Suprapubic skin (tissue), 4 donors: ENCODE measurements at places on chromosomes 12 and 14.
A peak's percentile ranks its signal among the peaks of the same experiment; 100 is the strongest.

GRCh38 chr14:85533861-85534291 is 3.9 kb downstream of the FLRT2 start:
- H3K27me3 ChIP-seq: no peaks in the 10 kb centered on the region
- DNase-seq: no peak
- H3K4me1 ChIP-seq: peaks cover 59% of the 10 kb centered on the region
- peak overlapping the region; percentile 78 for H3K4me3 ChIP-seq

- no peak overlapping the region for H3K4me3 ChIP-seq
- no peak overlapping the region for H3K27ac ChIP-seq
- DNase-seq: no peak
- no peaks in the 10 kb centered on the region for H3K36me3 ChIP-seq
- H3K27me3 ChIP-seq: peaks cover 44% of the 10 kb centered on the region
Measured at GRCh38 chr12:122200541-122201175, 2.9 kb upstream of the B3GNT4 start.

DNA sequence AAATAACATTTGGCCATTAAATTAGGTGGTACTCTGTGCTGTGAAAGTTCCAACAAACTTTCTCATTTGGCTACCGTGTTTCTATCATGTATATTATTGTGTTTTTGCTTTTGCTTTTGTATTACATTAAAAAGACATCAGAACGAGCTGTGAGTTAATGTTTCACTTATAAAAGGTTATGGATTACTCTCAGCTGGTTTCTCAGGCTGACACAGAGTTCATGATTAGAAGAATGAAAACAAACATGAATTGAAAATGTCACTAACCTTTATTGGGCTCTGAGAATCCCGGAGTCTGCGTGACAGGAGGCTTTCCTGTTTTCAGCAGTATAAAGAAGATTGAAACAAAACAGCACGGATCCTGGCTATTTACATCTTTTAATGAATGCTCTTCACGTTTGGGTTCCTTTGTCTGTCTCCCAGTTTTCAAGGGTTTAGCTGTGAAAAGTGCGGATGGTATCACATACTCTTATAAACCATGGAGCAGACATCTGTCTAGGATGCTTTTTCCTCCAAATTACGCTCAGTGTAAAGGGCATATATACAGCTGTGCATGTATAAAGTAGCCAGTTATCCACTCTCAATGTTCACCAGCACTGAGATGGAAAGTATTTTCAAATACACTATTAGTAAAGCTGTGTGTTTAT is 153.6 kb downstream of the PTCSC3 start:
- H3K4me1 ChIP-seq: no peaks in the 10 kb centered on the region
- no peaks in the 10 kb centered on the region for H3K27me3 ChIP-seq
- no peak overlapping the region for H3K4me3 ChIP-seq
- no peaks in the 10 kb centered on the region for H3K36me3 ChIP-seq
- no peak overlapping the region for H3K27ac ChIP-seq
- DNase-seq: no peak

DNA sequence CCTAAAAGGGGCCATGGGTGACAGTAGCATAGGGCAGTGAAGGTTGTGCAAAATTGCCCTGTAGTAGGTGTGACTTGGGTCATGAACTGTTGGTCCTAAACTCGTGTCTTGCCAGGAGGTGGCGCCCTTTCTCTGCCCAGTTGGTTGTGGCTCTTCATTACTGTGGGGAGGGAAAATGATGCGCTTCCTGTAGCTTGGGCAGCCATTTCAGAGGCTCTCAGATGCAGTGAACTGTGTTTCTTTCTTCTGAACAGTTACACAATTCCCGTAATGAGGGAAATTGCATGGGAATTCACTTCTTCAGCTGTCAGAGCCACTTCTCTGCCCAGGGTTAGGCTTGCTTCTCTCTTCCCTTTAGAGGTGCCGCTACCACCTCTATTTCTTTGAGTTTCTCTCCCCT is 148.1 kb upstream of the NRXN3 start:
- H3K27me3 ChIP-seq: no peaks in the 10 kb centered on the region
- DNase-seq: no peak
- no peaks in the 10 kb centered on the region for H3K36me3 ChIP-seq
- no peak overlapping the region for H3K4me3 ChIP-seq
- no peak overlapping the region for H3K27ac ChIP-seq

DNA sequence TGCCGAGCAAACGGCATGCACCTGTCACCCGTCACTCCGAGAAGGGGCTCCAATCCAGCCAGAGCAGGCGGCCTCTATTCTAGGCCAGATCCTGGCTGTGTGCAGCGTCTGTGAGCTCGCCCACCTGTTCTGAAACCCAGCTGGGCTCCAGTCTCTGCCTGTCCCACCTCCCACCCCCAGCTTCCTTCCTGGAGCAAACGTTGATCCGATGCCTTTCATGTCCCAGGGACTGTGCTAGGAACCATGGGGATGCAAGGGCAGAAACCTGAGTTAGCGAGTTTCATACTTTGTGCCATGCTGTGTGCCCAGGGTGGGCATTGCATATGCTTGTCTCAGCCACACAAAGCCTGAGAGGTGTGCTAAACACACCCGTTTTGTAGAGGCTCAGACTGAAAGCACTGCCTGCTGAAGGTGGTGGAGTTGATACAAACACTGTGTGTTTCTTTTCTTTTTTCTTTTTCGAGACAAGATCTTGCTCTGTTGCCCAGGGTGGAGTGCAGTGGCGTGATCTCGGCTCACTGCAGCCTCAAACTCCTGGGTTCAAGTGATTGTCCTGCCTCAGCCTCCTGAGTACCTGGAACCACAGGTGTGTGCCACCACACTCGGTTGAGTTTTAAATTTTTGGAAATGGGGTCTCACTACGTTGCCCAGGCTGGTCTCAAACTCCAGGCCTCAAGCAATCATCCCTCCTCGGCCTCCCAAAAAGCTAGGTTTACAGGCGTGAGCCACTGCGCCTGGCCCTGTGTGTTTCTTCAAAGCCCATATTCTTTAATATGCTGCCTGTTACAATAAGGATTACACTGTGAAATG is 84.1 kb upstream of the MED13L start:
- H3K27ac ChIP-seq: no peak overlapping the region
- H3K36me3 ChIP-seq: no peaks in the 10 kb centered on the region
- H3K4me3 ChIP-seq: no peak overlapping the region
- DNase-seq: no peak
- H3K27me3 ChIP-seq: no peaks in the 10 kb centered on the region

DNA sequence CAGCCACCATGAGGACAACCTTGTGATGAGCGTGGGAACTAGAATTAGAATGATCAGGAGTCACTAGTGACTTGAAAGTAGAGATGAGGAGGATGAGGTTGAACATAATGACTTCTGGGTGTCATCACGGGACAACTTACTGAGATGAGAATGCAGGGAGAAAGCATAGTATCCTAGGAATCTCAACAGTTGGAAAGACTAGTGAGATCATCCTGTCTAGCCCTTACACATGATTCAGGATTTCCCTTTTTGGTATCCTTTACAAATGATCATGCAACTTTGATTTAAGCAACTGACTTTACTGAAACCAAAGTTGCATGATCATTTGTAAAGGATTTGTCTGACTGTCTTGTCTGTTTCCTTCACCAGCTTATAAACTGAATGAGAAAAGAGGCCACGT is 51.8 kb upstream of the HIF1A start:
- peaks cover 29% of the 10 kb centered on the region for H3K4me1 ChIP-seq
- DNase-seq: no peak
- no peaks in the 10 kb centered on the region for H3K36me3 ChIP-seq
- no peak overlapping the region for H3K4me3 ChIP-seq

GRCh38 chr12:132445884-132446632 is 43.9 kb upstream of the FBRSL1 start:
- H3K27me3 ChIP-seq: peaks cover 22% of the 10 kb centered on the region
- peak overlapping the region; percentile 36 for H3K4me3 ChIP-seq
- H3K27ac ChIP-seq: peak overlapping the region; percentile 73

DNA sequence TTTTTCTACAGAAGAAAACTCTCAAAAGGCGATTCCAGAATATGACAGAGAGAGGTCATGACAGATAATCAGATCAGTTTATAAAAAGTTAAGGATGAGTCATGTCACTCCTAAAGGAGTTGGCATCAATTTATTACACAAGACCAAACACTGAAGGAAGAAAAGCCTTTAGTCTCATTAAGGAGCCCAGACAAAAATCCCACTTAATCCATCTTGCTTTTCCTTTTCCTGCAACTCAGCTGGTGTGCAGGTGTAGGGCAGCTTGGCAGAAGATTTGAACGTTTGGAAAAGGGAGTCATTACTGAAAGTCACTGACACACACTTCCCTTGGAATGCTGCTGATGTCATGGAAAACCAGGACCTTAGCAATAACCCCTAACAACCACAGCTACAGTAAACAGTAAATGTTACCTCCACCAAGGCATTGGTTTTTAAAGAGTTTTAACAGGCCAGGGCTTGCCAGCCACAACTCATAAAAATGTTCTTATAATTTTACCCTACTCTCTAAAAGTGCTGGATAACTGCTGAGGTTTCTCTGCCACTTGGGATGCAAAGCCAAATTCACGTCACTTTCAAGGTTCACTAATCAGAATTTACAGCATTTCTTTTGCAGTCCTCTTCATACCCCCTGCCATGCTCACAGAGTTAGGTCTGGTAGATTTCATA is 320.6 kb downstream of the RAD51B start:
- peak; percentile 70 for DNase-seq
- no peaks in the 10 kb centered on the region for H3K27me3 ChIP-seq
- peaks cover 90% of the 10 kb centered on the region for H3K4me1 ChIP-seq
- peak overlapping the region; percentile 91 for H3K27ac ChIP-seq
- H3K36me3 ChIP-seq: no peaks in the 10 kb centered on the region

GRCh38 chr12:57330992-57331391 is 80.0 kb upstream of the STAC3 start:
- no peaks in the 10 kb centered on the region for H3K27me3 ChIP-seq
- H3K36me3 ChIP-seq: peaks cover 17% of the 10 kb centered on the region
- no peaks in the 10 kb centered on the region for H3K4me1 ChIP-seq
- no peak overlapping the region for H3K4me3 ChIP-seq
- no peak for DNase-seq
- H3K27ac ChIP-seq: no peak overlapping the region
